ENCODE measurements at places on chromosomes 3 and 15. TPM values are rescaled to one million over a fixed set of nuclear protein-coding genes. Genes with fewer than 3 reads are reported as not detected.

GRCh38 chr3:129672412-129672811 is 65.9 kb upstream of the PLXND1 start:
- DNase-seq = no peak

DNA sequence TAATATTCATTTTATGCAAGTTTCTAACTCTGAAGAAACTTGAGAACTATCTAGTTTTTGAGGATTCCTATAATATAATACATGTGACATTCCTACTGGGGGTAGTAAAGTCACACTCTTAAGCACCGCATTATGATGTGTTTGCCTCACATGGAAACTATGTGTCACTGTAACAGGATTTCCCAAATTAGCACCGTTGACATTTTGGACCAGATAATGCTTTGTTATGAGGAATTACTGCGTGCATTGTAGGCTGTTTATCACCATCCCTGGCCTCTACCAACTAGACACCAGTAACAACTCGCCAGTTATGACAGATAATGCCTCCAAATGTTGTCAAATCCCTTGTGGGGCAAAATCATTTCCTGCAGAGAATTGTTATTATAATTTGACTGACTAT is 267.8 kb downstream of the RAP2B start:
- DNase-seq = no peak

DNA sequence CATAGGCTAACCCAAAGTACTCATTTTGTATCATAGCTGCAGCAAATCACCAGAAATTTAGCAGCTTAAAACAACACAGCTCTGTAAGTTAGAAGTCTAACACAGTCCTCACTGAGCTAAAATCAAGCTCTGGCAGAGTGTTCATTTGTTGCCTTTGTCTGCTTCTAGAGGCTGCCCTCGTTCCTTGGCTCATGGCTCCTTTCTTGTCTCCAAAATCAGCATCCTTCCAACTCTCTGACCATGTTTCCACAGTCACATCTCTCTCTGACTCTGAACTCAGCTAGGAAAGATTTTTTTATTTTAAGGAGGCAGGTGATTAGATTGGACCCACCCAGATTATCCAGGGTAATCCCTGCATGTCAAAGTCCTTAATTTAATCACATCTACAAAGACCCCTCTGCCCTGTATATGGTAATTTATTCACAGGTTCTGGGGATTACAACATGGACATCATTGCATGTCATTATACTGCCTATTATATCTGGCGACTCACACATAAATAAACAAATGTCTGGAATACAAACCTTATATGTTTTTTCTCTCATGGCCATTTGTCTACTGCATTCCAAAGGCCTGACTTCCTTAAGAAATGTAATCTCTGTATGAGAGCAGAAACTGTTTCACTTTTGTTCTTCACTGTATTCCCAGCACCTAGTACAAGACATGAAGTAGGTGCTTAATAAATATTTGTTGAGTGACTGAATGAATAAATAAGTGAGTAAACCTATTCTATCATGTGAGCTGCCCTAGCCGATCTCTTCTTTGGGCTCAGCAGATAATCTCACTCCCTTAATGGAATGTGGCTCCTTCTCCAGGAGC is 15.1 kb upstream of the UACA start:
- DNase-seq = peak; percentile 50

DNA sequence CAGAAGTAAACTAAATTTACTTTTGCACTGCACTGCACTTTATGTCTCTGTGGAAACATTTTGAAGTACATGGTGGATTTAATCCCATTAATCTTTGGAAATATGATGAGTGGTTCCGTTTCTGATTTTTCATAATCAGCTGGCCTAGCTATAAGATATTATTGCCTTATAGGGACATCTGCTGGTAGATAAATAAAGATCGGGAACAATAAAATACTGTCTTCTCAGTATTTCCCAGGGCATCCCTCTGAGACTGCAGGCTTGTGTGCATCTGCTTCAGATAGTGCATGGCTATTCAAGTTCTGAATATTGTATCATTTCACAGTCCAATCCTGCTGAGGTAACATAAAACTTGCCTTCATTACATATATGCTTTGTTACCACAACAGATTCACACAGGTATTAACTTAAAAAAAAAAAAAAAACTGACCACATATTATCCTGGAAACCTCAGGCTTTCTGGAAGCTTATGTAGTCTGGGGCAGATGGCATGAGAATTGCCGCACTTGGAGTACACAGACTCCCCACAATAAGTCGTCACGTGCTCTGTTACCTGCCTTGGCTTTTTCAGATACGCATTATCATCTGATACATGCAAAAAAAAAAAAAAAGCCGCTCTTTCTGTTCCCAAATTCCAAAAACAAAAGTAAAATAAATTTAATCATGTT is 330.8 kb upstream of the AGTR1 start:
- DNase-seq = no peak

DNA sequence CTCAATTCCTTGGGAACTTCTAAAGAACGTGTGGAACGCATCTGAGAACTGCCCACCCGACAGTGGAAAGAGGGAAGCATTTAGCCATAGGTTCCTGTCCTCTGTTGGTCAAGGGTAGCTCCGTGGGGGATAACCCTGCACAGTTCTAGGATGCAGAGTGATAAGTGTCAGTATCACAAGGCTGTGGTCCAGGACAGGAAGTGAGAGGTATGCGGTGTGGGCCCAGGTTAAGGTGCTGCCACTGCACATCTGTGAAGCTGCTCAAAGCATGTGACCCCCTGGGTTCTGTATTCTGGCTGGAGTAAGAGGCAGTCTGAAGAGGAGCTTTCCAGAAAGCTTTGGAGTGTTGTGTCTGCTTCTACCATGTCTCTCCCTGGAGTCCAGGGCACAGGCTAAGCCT is 51.7 kb upstream of the HES1 start:
- no peak for DNase-seq

GABRB3 gene
- polyA plus RNA-seq = 5.1 TPM

SLC9C1 gene
- 0.33 TPM for polyA plus RNA-seq
